Cerebellar cortex (tissue), 1 donor: ENCODE measurements at places on chromosomes 2 and 18.

DNA sequence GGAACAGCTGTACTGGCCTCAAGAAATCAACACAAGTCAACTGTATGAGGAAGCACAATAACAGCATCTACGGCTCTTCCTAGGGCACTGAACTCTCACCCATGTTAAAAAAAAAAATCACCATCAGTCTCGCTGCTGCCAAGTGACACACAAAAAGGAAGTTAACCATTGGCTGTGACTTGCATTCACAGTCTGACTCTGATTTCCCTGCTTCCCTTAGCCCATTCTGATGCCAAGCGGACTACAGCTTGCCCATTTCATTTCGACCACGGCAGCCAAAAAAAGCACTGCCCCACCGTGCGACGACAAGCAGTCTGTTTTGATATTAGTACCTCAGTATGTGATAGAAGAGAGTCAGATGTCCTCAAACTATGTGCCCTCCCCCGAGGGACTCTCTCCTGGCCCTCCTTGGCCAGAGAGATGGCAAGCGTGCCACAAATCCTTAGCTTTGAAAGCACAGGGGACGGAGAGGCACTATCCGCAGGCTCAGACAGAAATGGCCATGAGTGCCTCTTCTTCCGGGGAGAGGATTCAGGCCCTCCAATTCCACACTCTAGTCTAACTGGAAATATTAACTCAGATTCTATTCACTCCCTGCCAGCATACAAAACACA, 250.0 kb downstream of the TCF4 start:
- DNase-seq = peak; percentile 97

- DNase-seq = no peak
These were observed 1076.5 kb upstream of the DDX18 start for GRCh38 chr2:116737951-116738350.

DNA sequence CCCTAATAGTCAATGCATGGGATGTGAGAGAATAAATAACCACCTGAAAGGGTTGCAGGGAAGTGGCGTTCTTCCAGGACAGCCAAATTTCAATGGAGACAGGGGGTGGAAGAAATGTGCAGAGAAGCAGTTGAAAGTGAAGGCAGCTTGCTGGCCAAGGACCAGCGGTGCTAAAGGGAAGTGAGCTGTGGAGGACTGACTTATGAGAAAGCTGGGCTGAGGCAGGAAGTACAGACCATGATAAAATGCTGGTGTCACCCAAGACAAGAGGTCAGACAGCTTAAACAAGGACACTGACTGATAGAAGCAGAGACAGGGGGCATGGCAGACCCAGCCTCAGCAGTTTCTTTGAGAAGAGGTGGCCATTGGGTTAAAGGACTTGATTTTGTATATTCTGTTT, 106.7 kb downstream of the DTNB start:
- DNase-seq = no peak

GRCh38 chr2:223008162-223008561, 43.8 kb upstream of the KCNE4 start:
- DNase-seq = no peak

GRCh38 chr18:43367895-43368294, 90.6 kb upstream of the SYT4 start:
- no peak for DNase-seq

- no peak for DNase-seq
These were observed 137.2 kb upstream of the CELF4 start for GRCh38 chr18:37702841-37703240.

DNA sequence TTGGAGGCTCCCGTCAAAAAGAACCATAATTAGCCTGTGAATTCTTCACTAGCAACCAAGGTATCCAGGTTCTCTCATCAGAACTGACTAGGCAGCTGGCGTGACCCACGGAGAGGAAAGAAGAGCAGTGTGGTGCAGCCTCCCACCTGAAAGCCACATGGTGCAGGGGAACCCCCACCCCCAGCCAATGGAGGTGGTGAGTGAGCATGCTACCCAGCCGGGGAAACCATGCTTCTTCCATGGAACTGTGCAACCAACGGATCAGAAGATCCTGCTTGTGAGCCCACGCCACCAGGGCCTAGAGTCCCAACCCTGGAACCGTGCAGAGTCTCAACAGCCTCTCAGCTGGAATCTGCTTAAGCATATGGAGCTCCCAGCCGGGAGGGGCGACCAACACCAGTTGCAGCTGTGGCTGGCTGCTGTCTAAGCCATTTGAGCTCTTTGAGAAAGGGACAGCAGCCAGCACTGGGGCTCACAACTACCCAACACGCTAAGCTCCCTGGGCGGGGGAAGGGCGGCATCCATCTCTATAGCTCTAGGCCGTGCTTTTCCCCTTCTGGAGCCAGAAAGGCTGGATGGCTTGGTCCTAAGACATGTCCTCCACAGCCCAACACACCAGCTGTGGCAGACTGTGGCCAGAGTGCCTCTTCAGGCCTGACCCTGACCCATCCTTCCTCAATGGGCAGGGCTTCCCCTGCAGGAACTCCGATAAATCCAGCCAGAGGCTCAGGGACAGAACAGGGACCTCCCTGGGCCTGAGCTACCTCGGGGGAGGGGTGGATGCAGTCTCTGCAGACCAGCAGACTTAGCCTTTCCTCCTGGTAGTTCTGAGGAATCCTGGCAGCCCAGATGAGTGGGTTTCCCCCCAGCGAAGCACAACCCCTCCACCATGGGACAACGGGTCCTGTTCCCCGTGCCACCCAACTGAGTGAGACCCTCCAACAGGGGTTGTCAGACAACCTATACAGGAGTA, 151.4 kb upstream of the NXPH2 start:
- DNase-seq = no peak

DNA sequence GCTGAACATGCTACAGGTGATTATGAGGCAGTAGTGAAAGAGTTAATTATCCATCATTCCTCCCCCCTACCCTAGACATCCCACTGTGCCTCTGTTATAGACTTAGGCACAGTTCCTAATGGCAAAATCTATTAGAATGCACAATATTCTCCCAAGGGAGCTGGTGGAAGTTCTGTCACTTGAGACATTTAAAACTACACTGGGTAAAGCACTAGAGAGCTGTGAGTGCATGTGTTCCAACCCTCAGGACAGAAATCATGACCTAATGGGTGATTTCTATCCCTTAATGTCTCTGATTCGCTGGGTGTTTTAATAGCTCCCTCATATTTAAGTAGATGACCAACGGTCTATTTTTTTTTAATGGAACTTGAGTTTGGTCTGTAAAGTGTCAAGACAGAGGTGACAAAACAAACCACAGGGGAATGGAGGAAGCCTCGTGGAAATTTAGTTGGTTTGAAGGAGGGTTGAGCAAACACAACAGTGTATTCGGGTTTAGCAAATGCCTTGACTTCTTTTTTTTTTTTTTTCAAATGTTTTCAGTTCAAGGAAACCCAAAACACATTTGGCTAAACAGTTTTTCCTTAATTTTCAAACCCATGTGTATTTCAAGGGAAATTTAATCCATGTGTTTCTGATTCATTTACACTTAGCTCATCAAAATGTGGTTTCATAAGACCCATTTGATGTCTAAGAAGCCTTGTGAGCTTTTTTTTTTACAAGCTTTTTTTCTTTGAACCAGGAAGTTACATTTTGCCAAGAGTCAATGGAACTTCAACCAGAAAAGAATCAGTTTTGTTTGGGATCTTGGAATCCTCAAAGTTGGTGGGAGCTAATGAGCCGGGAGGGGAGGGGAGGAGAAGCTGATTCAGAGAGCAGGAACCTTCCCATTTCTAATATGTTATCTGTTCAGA, 665.1 kb upstream of the ZEB2 start:
- no peak for DNase-seq

DNA sequence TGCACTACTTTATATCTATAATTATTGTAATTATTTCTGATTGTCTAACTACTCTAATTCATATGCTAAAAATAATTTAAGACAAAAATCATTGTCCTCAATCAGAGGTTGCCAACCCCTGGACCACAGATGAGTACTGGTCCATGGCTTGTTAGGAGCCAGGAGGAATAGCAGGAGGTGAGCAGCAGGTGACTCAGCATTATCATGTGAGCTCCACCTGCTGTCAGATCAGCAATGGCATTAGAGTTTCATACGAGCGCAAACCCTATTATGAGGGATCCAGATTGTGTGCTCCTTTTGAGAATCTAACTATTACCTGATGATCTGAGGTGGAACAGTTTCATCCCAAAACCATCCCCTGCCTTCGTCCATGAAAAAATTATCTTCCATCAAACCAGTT, 1434.4 kb downstream of the LRP1B start:
- no peak for DNase-seq

DNA sequence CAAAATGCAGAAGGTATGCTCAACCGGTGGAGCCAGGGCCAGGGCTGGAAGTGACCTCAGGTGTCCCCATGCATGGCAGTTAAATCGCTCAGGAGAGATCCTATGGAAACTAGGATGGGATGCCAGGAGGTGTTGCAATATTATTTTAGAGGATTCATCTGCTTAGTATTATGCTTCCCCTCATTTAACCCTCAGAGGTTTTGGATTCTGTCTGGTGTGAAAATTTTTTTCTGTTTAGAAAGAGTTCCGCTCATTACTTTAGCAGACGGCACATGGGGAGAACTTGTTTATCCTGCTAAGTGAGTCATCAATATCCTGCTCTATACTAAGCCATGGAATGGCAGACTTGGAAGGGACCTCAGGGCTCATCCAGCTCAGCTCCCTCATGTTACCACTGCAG, 42.5 kb downstream of the TRIB2 start:
- DNase-seq = no peak

- no peak for DNase-seq
These were observed 38.0 kb downstream of the ADNP2 start for GRCh38 chr18:80147037-80147417.

DNA sequence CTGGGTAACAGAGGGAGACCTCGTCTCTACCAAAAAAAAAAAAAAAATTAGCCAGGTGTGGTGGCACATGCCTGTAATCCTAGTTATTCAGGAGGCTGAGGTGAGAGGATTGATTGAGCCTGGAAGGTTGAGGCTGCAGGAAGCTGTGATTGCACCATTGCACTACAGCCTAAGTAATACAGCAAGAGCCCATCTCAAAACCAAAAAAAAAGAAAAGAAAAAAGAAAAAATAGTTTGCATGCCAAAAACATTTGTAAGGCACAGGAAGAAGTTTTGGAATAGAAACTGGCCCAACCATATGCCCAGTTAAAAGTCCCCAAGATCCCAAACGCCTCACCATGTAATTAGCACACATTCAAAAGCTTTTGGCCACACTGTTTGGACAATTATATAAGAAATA, 13.4 kb upstream of the ACOXL start:
- DNase-seq = no peak

DNA sequence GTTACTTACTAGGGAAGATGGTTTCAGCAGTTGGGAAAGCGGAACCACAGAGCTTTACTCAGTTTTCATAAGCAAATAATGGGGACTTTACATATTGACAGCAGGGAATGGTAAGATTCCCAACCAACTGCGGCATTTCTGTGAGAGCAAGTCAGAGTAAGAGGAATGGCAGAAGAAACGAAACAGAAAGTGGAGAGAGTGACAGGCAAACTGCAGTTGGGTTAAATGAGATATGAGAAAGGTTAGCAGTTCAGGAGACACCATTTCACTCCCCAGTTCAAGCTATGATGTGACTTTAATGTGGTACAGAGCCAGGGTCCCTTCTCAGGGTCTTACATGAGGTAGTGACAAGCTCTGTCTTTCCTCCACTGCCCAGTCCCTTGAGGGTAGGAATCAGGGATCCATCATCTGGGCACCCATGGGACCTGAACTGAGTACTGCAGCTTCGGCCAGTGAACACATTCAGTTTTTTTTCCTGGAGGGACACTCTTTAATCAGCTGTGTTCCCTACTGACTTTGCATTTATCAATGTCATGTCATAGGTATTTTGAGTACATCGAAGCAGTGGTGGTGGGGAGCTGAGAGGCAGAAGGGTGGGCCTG, 33.0 kb upstream of the GREB1 start:
- no peak for DNase-seq
